ENCODE measurements at places on chromosomes 7 and 10. TPM values are rescaled to one million over a fixed set of nuclear protein-coding genes. Genes with fewer than 3 reads are reported as not detected.

The IL6 gene
- total RNA-seq, result 3.6 TPM

The SLC39A12 gene
- not detected for total RNA-seq

GRCh38 chr10:131978366-131978765 lies 3.4 kb downstream of the BNIP3 start:
- no peak for DNase-seq

GRCh38 chr10:17782921-17783665 lies 26.1 kb upstream of the MRC1 start:
- DNase-seq, result no peak

GRCh38 chr7:5425507-5426225 lies 2.0 kb upstream of the TNRC18 start:
- peak; percentile 72 for DNase-seq

GRCh38 chr7:111229916-111230315 lies 139.0 kb downstream of the LRRN3 start:
- no peak for DNase-seq

The PLCE1 gene
- 22.5 TPM for total RNA-seq

GRCh38 chr10:56139405-56139804 lies 221.7 kb downstream of the ZWINT start:
- no peak for DNase-seq

GRCh38 chr7:139065323-139065722 lies 29.5 kb upstream of the ZC3HAV1L start:
- no peak for DNase-seq

The GHRHR gene
- total RNA-seq, result not detected

DNA sequence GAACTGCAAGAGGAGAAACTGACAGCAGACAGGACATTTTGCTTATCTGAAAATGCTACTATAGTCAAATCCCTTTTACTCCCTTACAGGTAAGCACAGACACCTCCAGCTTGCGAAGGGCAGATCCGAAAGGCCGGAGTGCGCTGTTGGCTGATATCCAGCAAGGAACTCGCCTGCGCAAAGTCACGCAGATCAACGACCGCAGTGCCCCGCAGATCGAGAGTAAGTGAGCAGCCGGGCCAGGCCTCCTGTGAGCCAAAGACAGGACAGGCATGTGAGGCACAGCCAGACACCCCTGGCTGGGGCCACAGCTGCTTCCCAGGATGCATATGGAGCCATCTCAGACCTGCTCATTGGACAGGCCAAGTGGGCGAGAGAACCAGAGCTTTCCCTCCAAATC lies 69.4 kb downstream of the WIPF3 start:
- no peak for DNase-seq

GRCh38 chr10:132420469-132420980 lies 23.5 kb downstream of the PWWP2B start:
- no peak for DNase-seq

The SVOPL gene
- total RNA-seq, result not detected

The PRPS1L1 gene
- not detected for total RNA-seq

The CFAP58 gene
- total RNA-seq, result 3.5 TPM

- DNase-seq, result no peak
Measured at GRCh38 chr10:79026806-79027146, 42.0 kb upstream of the ZMIZ1 start.

DNA sequence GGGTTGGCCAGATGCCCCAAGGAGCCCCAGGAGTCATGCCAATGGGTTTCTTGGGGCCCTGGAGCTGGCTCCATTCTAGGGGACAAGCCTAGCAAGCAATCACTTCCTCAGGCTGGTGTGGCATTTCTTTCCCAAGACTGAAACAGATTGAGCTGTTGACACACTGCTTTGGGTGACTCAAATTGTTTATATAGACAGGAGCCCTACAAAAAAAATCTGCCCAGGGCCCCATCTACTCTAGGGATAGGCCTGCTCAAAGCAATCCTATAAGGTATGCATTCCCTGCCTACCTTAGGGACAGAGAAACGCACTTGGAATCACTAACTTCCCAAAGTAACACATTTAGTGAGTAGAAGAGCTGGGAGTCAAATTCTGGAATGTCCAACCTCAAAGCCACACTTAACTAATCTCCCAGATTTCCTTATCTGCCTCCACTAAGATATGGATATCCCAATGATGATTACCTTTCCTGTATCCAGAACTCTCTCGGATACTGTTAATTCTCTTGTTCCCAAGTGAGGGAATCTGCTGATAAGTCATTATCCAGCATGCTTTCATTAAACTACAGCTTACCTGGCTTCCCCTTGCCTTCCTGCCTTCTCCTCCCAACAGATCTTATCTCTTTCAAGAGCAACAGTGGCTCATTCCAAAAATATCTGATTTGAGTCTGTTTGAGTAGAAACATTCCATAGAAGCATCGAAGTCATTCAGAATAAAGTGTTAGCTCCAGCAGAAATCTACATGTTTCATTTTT lies 3.1 kb downstream of the ABLIM1 start:
- DNase-seq, result no peak

The SPDYE16 gene
- not detected for total RNA-seq

DNA sequence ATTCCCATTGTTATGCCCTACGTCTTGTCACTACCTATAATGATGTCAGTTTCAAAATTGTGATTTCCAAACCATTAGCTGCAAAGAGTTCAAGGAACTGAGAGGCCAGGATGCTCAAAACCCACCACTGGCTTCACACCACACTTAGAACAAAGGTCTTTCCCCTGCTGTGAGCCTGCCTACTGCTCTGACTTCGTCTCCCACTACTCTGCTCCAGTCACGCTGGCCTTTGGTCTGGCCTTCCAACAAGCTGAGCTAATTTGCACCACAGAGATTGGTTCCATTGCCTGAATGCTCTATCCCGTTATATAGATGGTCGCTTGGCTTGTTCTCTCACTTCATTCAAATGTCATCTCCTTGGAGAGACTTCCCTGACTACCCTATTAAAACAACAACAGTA lies 572.1 kb upstream of the GALNT17 start:
- no peak for DNase-seq

- peak; percentile 89 for DNase-seq
Measured at GRCh38 chr10:97072851-97073665, 112.7 kb downstream of the SLIT1 start.

- DNase-seq, result no peak
Measured at GRCh38 chr7:144452064-144452463, 48.6 kb upstream of the NOBOX start.

- peak; percentile 64 for DNase-seq
Measured at GRCh38 chr7:26329520-26330255, 38.0 kb downstream of the SNX10 start.

DNA sequence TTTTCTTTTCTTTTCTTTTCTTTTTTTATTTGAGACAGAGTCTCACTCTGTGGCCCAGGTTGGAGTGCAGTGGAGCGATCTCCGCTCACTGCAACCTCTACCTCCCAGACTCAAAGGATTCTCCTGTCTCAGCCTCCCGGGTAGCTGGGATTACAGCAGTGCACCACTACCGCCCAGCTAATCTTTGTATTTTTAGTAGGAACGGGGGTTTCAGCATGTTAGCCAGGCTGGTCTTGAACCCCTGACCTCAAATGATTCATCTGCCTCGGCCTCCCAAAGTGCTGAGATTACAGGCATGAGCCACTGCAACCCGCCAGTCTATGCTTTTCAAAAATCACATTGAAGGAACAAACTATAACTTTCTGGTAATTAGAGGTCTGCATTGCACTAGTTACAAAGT lies 2.4 kb downstream of the USP6NL start:
- no peak for DNase-seq

DNA sequence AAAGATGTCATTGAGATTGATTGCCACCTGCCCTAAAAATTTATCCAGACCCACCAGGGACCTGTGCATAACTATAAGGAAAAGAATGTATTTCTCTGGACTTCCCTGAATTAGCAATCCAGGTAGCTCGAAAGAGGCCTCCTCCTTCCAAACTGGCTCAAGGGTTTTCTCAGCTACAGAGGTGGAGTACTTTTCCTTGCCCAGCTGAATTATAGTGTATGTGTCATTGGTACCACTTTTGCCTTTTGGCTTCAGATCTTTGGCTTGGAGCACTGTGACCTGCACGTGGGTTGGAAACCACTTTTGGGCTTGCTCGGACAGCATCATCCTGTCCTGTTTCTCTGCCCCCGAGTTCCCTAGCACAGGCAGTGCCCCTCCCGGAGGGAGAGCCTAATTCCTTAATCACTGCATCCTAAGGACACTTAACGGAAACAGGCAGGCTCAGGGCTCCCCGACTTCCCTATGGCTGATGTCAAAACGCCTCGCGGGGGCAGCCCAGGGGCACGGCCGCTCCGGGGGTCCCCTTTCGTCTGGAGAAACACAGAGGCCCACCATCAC lies 825 bp downstream of the RAB11FIP2 start:
- peak; percentile 68 for DNase-seq

Data from right atrium auricular region (tissue), 2 donors.